ENCODE measurements at places on chromosomes 13 and 19.

DNA sequence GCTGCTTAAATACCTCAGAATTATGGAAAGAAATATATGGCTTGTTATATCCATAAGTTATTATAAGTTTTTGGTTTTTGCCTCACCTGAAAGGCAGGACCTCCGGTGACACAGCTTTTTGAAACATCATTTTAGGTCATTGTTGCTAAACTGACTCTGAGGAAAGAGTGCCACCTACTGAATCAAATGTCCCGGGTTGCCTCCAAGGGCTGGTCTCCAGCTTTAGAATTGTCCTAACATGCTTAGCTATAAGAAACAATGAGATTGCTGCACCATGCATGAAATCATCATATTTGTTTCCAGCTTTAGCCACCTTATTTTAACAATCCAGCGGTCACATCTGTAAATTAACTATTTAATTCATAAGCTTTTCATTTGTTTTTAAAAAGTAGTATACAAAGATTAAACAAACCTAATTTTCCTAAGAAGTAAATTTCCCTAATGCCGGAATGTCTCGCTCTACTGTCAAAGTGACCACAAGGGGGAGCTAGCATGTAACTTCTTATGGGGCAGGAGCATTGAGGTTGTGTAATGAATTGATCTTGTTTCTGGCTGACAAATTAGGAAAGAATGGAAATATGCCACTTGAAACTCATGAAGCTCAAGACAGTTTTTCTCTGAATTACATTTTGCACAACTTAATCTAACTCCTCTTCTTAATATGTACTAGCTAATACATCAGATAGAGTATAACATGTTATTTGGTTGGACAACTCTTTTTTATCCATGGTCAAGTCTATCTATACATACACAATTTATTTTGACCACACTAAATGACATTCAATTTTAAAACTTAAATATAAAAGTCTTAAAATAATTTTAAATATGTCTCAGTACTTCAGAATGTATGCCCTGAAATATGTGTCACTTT lies 6.7 kb upstream of the PCDH17 start:
- DNase-seq: peak; percentile 5

DNA sequence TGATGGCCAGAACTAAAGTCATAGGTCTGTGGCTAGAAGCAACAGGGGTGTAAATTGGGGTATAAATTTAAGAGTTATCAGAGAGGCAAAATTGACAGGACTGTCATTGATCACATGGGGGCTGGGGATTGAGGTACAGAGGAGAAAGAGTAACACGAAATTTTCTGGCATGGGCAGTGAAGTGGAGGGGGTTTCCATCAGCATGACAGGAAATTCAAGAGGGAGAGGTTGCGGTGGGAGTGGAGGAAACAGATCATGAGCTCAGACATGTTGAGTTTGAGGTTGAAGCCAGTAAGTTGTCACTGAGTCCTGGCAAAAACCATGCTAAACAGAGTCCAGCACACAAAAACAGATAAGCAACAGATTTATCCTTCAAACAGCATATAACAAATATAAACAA lies 192.1 kb upstream of the TSC22D1 start:
- DNase-seq: peak; percentile 48

GRCh38 chr13:94309576-94309975 lies 169.9 kb downstream of the DCT start:
- DNase-seq: no peak

GRCh38 chr13:77014906-77015685 lies 11.9 kb downstream of the FBXL3 start:
- no peak for DNase-seq

GRCh38 chr19:38308006-38308766 lies 4.1 kb downstream of the C19orf33 start:
- DNase-seq: no peak

DNA sequence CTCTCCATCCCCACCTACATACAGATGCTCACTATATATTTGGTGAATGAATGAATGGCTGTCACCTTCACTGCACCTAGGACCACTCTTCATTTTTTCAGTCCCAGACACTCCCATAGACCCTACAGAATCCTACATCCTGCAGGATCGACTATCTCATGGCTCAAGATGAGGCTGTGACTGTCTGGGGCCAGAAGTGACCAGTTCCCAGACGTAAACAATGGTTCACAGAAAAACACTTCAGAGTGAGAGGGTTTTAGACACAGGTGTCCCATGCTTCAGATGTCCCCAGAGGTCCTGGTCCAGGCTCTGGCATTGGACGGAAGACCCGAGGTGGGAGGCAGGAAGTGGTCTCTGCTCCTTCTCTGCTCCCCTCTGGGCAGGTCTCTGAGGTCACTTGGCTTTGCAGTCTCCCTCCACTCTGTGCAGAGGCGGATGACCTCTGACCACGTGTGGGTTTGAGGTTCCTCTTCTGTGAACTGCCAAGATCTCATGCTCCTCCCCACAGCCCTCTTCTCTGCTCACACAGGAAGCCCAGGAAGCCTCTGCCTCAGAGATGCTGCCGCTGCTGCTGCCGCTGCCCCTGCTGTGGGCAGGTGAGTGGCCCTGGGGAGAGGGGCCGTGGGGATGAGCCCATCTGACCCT lies 24.9 kb downstream of the SIGLEC7 start:
- DNase-seq: peak; percentile 40

GRCh38 chr13:103403148-103403740 lies 337.0 kb upstream of the SLC10A2 start:
- DNase-seq: no peak

- no peak for DNase-seq
Observed at GRCh38 chr13:80571346-80572307, 230.7 kb upstream of the SPRY2 start.

GRCh38 chr19:41064974-41065569 lies 23.2 kb upstream of the CYP2A13 start:
- DNase-seq: no peak

GRCh38 chr19:14111486-14111885 lies 6.1 kb downstream of the PRKACA start:
- DNase-seq: no peak

DNA sequence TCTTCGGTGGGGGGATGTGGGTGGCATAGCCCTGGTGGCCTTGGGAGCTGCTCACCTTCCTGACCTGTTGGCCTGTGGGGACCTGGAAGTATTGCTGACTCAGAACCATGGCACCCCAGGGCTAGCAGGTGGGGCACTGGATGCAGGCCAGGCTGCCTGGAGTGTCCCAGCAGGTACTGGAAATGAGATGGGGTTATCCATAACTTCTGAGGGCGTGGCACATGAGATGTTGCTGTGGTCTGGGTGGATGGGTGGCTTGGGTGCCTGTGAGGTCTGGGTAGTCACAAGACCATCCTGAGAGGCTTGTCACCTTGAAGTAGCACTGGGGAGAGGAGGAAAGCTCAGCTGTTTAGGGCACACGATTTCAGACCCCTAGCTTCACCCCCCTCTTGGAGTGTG lies 636 bp upstream of the RNF225 start:
- DNase-seq: no peak

- DNase-seq: no peak
Observed at GRCh38 chr13:112807653-112808376, 118.0 kb downstream of the ATP11A start.

DNA sequence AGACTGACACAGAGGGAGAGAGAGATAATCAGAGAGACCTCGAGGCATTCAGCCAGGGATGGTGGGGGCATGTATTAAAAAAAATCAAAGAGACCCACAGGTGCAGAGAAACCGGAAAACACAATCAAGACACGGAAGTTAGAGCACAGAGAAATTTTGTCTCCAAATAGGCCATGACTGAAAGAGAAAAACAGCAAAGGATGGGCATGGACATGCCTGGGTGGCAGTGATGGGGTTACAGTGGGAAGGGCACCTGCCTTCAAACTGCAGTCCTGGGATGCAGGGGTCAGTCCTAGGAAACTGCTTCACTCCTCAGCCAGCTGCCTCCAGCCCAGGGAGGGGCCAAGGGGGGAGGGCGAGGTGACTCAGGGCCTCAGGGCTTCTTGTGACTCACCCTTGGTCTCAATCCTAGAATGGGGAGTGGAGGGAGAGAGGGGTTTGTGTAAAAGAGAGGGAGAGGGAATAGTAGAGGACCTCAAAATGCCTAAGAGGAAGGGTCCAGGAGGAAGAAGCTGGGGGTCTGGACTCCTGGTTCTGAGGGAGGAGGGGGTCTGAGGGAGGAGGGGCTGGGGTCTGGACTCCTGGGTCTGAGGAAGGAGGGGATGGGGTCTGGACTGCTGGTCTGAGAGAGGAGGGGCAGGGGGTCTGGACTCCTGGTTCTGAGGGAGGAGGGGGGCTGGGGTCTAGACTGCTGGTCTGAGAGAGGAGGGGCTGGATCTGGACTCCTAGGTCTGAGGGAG lies 3.6 kb upstream of the KCNN4 start:
- DNase-seq: peak; percentile 72

DNA sequence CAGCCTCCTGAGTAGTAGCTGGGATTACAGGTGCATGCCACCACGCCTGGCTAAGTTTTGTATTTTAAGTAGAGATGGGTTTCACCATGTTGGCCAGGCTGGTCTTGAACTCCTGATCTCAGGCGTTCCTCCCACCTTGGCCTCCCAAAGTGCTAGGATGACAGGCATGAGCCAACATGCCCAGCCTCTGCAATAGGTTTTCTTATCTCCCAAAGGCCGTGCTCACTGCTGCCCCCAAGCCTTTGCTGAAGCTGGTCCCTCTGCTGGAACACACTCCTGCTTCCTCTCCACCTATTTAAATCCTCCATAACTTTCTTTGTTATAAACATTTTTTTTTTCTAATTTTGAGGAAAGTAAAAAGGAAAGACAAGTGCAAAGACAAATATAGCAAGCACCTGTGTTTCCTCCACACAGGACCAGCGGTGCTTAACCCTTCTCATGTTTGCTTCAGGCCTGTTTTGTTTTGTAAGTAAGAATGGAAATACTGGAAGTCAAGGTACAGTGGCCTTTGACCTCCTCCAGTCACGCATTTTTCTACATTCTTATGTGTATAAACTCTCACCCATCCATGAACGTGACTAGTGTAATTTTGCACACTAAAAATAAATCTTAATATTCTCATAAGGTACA lies 14.5 kb upstream of the TNFAIP8L1 start:
- DNase-seq: no peak

- peak; percentile 37 for DNase-seq
Observed at GRCh38 chr19:5719274-5719960, 529 bp downstream of the LONP1 start.

GRCh38 chr19:8323781-8324185 lies 2.5 kb downstream of the RPS28 start:
- peak; percentile 27 for DNase-seq

DNA sequence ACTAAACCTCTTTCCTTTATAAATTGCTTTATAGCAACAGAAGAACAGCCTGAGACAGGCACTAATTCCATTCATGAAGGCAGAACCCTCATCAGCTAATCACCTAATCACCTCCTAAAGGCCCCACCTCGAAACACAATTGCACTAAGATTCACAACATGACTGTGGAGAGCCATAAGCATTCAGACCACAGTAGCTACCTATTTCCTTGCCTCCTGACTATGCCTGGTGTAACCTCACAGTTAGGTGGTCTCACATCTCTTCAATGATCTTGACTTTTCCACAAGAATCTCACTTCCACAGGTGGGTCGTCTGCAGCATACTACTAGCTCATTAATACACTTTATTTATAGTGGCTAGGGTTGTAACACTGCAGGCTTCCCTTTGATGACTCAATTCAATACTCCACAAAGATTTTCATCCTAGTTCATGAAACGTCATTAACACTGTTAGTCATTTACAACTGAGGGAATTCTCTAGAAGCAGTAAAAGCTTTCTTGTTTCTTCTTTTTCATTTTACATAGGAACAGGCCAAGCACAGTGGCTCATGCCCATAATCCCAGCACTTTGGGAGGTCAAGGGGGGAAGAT lies 27.1 kb downstream of the STK24 start:
- DNase-seq: no peak

Data from activated naive CD8-positive, alpha-beta T cell treated with anti-CD3 and anti-CD28 coated beads, Interleukin-2, amount 50 U/mL, for 24 hours (primary cell).